ENCODE measurements at places on chromosomes 1 and 21.

DNA sequence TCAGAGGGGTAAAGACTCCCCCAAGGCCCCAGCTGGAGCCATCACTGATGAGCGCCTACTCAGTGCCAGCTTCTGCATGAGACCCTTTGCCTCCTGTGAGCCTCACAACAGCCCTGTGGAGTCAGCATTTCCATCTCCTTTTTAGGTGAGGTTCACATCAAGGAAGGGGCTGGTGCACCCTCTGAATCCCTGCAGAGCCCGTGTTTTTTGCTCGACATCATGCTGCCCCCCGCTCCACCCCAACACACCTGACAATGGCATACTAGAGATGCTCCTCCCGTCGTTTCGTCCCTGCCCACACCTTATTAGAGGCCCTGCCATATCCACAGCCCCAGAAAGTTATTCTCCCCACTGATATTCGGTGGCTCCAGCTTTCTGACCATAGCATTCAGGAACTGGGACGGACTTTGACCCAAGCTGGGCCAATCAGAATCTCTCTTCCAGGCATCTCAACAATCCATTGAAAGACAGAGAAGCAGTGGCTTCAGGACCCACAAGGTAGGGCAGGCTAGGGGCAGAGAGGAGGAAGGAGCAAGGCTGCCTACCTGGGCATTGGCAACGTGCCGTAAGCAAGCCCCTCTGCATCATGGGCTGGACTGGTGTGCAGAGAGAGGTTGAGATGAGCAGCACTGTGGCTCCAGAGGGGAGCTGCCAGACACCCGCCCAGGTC lies 32.7 kb downstream of the EPHA10 start:
- no peak for DNase-seq

DNA sequence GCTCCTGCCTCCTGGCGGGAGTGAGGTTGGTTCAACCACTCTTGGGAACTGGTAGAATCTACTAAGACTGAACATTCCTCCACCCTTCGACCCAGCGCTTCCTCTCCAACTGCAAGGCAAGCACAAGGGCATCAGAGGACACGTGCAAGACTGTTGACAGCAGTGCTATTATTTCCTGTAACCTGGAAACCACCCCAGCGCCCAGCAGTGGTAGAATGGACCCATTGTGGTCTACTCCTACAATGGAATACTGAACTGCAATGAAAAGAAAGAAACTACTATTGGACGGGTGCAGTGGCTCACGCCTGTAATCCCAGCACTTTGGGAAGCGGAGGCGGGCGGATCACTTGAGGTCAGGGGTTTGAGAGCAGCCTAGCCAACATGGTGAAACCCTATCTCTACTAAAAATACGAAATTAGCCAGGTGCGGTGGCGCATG lies 33.0 kb upstream of the TARDBP start:
- no peak for DNase-seq

GRCh38 chr1:75855010-75855409 lies 58.3 kb downstream of the MSH4 start:
- no peak for DNase-seq

- DNase-seq = no peak
Observed at GRCh38 chr21:32712043-32712442, 15.8 kb downstream of the SYNJ1 start.
